GM12864 (cell line): ENCODE measurements at places on chromosomes 7 and 10.

GRCh38 chr10:68752711-68753350 is 31.8 kb downstream of the CCAR1 start:
- no peak for DNase-seq

DNA sequence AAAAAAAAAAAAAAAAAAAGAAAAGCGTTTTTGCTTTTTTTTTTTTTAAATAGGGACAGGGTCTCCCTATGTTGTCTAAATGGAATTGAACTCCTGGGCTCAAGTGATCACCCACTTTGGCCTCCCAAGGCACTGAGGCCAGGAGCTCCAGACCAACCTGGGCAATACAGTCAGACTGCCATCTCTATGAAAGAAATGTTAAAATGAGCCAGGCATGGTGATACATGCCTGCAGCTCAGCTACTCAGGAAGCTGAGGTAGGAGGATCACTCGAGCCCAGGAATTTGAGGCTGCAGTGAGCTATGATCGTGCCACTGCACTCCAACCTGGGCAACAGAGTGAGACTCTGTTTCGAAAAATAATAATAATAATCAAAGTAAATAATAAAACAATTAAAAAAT is 16.5 kb upstream of the LMTK2 start:
- DNase-seq: no peak

DNA sequence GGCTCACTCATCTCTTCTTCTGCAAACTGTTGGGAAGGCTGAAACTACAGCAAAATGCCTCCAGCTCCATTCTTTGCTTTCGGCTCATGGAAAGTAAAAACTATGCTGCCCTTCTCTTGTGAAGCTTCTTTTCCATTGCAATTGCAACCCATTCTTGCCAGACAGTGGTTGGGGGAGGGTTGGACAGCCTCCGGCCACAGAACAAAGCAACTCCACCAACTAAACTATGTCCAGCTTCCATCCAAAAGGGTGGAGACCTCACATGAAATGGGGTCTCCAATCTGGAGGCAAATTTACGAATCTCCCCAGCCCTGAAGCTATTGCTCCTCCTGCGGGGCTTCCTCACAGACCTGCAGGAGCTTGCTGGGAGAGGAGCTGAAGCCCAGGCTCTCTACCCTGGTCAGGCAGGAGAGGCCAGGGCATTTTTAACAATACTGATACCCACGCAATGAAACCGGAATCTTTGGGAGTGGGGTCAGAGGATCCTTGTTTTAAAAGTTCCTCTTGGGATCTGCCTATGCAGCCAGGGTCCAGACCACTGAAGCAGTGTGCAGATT is 549 bp downstream of the GPNMB start:
- no peak for DNase-seq

DNA sequence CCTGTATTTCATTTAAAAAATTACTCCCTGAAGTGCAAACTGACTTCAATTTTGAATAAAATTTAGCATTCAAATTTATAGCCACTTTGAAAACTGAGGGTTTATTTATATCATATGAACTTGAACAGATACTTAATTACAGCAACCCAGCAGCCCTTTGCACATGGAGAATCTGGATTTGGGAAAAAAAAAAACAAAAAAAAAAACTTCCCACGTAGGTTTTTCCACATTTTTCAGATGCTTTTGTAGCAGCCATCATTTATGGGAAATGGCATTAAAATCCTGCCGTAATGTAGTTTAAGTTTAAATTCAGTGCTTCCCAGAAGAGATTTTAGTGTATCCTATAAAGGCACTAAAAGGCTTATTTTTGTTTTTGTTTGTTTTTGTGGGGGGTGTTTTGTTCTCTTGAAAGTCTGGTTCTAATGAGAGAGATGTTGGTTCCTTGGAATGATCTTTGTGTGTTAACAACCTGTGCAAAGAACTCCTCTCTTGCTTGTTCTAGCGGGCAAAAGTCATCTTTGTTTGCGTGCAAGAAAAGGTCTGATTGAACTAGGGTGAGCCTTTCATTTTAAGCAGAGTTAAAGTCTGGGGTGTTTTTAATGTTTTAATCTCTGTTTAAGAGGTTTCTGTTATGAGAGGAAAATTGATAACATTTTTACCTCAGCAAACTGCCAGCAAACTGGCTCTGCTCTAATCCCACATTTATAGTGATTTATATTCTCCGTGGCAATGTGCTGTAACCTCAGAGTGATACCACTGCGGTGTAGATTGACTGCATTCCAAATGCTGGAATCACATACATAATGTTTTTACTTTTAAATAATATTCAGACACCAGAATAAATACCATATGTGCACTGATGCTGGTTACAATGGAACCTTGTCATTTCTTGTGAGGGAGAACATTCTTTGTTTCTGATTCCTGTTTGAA is 105.5 kb downstream of the WNT2 start:
- DNase-seq: no peak

DNA sequence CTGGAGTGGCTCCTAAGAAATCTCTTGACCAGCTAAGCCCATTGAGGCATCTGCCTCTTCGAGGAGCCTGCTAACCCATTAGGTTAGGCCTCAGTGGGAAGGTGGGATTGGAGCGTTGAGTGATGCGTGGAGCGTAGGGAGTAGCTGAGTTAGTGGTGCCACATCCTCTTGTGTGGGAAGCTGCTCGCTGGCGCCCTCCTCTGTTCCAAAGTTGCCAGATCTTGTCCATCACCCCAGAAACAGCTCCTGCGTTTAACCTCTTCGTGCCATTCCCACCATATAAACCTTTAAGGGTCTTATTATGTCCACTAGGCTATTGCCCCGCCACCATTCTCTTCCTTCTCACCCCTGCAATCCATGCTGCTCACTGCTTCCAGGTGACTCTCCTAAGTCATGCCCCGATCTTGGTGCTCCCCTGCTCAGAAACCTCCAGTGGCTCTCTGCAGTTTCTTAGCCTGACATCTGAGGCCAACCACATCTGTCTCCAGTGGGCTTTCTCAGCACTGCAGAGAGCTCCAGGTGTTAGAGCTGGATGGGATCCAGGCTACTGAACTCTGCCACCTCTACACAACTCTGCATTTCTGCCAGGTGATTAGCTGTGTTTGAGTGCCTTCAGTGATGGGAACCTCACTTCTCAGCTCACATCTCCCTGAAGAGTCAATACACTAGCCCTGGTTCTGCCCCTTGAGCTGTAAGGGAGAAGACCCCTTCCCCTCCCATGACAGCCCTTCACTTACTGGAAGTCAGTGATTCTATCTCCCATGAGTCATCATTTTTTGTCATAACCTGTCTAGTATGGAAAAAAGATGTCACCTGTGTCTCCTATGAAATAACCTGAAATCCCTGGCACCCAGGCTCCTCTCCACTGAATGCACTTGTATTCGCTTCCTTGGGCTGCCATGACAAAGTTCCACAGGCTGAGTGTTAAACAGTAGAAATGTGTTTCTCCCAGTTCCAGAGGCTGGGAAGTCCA is 65.0 kb upstream of the FGFR2 start:
- no peak for DNase-seq

DNA sequence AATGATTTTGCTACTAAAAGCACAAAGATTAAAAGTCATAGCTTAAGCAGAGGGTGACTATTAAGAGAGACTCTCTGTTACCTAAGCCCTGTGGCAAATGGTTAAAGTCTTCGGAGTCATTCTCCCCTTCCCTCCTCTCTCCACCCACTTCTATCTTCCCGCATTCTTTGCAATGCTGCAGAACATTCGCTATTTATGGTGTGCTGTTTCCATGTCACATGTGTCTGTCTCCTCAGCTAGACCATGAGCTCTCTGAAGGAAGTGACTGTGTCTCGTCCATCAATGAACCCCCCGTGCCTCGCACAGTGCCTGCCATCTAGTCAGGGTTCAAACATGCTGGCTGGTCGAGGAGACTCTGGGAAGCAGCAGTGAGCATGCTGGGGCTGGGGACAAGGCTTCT is 272.4 kb downstream of the USP6NL start:
- no peak for DNase-seq

DNA sequence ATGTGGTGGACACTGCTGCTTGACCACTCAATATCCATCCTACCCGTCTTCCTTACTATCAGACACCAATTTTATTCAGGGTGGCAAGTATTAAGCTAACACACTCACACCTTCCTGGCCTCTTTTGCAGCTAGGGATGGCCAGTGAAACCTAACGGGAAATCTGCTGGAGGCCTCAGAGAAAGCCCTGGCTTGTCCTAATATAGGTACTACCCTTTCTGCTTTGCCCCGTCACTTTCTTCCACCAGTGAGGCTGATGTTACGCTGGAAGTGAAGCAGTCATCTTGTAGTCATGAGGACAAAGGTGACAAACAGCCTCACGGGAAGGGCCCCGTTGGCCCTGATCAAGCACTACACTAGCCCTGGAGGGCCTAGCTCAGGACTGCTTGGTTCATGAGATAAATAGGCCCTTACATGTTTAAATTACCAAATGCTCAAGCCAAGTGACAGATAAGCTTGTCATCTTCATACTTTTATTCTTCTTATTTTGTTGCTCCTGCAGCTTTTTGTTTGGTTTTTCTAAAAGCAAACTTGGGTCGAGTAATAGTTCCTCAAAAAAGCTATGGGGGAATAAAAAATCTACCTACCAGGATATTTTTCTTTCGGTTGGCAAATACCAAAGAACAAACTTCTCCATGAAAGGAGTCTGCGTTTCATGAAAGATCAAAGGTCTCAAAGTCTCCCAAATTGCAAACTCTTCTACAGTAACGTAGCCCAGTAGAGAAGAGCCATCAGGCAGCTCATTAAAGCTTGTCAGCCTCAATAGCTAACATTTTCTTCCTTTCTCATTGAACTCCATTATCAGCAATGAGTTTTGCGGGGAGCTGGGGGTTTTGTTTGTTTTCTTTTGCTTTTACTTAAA is 17.5 kb downstream of the CREB3L2 start:
- DNase-seq: no peak

DNA sequence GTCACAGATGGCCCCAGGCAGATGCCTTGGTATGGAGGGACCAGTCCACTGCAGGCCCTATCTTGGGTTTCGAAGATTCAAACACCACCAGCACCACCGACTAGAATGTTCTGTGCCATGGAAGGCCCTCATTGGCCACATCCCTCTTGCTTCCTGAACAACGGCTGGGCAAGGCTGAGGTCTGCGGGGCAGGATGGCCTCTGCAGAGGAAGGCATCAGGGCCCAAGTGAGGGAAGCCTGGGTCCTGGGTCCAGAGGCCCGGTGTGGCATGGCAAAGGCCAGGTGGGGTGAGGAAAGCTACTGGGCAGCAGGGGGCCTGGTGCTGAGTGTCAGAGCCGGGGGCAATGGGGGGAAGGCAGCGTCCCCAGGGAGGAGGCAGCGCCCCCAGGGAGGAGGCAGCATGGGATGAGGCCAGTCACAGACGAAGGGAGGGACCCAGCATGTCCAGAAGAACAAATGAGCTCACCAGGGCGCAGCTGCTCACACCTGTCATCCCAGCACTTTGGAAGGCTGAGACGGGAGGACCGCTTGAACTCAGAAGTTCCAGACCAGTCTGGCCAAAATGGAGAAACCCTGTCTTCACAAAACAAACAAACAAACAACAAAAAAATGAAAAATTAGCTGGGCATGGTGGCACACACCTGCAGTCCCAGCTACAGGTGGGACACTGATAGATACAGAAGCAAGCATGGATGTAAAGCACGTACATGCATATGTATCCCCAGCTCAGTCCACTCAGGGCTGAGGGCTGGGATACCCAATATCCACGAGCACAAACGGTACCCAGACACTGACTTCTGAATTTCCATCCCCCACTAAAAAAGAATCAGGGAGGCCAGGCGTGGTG is 64.4 kb downstream of the PROSER2 start:
- DNase-seq: no peak

DNA sequence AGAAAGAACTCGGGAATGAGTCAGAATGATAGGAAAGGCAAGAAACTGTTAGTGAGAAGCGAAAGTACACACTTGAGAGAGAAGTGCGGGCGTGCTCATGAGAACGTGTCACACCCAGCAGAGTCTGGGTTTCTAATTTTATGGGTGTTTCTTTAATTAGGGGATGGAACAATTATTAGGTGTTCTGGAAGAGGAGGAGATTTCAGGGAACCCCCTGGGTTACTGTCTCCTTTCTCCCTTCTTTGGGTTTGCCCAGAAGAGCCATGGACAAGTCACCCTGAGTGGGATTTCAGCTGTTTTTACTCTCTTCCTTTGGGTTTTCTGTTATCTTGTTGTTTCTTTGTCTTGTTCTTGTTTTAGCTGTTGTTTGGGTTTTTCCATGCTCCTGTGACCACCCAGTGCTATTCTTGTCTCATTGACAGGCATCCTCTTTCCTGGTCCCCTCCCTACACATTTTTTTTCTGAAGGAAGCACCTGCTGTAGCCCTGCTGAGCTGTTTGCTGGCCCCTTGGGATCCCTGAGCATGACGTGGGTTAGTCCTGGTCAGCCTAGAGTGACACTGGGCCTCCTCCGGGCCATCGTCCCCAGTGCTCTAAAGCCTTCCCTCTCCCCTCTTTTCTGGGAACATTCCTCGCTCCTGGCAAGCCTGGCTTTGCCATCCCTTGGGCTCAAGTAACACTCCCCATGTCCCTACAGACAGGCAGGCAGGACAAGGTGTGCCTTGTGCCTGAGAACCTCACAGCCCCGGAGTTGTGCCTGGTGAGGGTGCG is 3.5 kb downstream of the SH2D4B start:
- no peak for DNase-seq

GRCh38 chr10:119407254-119407777 is 135.2 kb downstream of the RGS10 start:
- no peak for DNase-seq

GRCh38 chr7:33673029-33673700 is 232.2 kb upstream of the BMPER start:
- no peak for DNase-seq

GRCh38 chr10:35211390-35211789 is 84.7 kb downstream of the CREM start:
- no peak for DNase-seq

GRCh38 chr7:10939237-10939910 is 34.3 kb upstream of the PHF14 start:
- peak; percentile 10 for DNase-seq

DNA sequence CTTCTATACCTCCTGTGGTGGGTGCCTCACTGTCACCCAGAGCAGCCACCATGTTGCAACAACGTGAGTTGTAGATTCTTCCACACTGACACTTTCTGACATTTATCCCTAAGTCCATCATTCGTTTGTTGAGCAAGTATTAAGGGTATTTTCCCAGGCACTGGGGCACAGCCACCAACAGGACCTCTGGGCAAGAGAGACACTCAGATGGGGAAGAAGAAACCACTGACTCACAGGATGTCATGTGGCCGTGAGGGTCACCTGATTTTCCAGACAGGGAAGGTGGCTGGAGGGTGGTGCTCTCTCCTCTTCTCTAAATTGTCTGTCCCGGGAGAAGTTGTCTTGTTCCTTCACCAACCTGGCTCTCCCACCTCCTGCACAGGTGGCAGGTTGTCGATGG is 51.7 kb upstream of the PPIF start:
- DNase-seq: no peak

- no peak for DNase-seq
Observed at GRCh38 chr7:47078241-47078640, 503.7 kb downstream of the TNS3 start.

DNA sequence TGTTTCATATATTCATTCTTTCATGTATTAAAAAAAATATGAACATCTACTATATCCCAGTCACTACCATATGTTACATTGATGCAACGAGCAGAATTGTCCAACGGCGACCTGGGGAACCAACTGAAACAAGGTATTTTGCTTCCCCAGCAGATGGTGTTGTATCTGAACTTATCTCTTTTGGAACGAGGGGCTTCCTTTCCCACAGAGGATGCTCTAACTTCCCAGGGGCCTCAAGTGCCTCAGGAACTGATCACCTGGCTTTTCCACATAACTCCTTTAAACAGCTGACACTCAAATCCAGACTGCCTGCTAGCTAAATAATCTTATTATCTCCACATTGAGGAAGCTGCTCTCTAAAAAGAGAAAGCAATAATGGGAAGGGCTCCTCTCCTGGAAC is 259.3 kb downstream of the HTR7 start:
- DNase-seq: no peak
